PC-3 (cell line): ENCODE measurements at places on chromosomes 2 and 18. TPM values are rescaled to one million over a fixed set of nuclear protein-coding genes. Genes with fewer than 3 reads are reported as not detected.

DNA sequence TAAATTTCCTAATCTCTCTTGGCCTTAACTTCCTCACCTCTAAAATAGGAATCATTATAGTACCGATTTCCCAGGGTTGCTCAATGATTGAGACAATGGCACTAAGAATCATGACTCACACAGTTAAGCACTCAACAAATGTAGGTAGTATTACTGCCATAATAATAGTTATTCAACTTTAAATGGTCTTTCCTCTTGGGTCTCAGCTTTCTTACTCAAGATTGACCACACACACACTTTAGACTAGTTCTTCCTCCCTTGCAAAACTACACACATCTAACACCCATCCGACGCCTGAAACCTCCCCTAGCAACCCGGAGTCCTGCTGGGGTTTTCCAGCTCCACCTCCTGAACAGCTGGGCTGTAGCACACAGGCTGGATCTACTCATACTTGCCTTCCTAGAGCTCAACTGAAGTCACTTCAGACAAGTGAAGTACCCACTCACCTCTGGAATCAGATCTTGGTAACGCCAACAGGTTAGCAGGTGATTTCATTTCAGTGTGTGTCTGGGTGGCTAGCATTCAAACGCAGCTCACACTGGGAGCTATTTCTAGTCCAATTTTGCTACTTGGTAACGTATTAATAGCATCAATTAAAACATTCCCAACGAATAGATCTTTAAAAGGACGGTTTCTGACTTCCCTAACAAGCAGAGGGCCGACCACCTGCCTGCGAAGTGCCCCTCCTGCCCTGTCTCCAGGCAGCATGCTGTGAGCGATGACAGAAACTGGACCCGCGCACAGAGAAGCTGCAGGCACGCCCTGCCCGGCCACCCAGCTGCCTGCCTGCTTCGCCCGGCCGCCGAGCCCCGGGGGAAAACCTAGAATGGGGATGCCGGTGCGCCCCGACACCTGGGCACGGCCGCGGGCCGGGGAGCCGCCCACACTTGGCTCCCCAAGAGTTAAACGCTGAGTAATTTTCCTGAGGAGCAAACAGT lies 1.1 kb downstream of the UXS1 start:
- peak overlapping the region; percentile 81 for H3K4me3 ChIP-seq
- peaks cover 37% of the 10 kb centered on the region for H3K4me1 ChIP-seq
- no peaks in the 10 kb centered on the region for H3K27me3 ChIP-seq
- no peaks in the 10 kb centered on the region for H3K36me3 ChIP-seq
- H3K27ac ChIP-seq: 0 out of 2 replicates have a peak overlapping the region, but pooled peaks have one; percentile 2

DNA sequence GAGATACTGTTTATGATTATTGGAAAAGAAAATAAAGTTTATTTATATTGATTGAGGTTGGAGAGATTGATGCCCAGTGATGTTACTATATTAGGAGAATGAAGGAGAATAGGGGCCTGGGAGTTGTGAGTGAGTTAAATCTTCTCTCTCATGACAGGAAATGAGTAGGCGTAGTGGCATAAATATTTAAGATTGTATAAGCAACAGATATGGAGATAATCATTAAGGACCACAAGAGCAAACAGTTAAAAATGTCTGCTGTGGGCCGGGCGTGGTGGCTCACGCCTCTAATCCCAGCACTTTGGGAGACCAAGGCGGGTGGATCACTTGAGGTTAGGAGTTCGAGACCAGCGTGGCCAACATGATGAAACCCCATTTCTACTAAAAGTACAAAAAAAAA lies 62.7 kb downstream of the PTRHD1 start:
- no peaks in the 10 kb centered on the region for H3K36me3 ChIP-seq
- no peak overlapping the region for H3K27ac ChIP-seq
- peaks cover 4% of the 10 kb centered on the region; the same call in 1 of the 2 replicates for H3K4me1 ChIP-seq
- H3K27me3 ChIP-seq: no peaks in the 10 kb centered on the region
- no peak for DNase-seq

DNA sequence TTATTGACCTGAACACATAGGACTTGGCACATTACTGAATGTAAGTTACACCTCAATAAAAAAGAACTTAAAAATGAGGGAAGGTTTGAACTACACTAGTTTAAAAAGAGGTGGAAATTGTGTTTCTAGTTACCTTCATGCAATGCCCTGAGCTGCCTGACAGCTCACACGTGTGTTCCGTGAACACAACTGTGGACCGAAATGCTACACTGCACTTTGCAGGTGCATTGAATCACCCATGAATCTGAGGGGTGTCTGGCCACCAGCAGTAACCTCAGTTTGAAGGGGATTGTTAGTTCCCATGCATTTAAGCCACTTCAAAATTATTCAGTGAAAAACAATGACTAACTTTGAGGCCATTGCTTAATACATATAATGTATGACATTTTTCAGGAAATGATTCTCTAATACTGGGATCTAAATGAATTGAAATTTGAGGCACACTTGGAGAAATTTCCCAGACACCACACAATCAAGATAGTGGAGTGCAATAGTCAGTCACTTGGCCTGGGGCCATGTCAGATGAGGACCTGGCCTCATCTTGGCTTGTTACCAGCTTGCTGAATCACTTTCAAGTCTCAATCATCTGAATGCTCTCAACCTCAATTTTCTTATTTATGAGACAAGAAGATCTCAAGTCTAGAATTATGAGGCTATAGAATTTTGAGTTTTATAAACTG lies 59.3 kb downstream of the MYL12B start:
- peak overlapping the region; percentile 69 for H3K27ac ChIP-seq
- H3K36me3 ChIP-seq: no peaks in the 10 kb centered on the region
- H3K27me3 ChIP-seq: no peaks in the 10 kb centered on the region
- DNase-seq: peak; percentile 97
- peaks cover 36% of the 10 kb centered on the region for H3K4me1 ChIP-seq

DNA sequence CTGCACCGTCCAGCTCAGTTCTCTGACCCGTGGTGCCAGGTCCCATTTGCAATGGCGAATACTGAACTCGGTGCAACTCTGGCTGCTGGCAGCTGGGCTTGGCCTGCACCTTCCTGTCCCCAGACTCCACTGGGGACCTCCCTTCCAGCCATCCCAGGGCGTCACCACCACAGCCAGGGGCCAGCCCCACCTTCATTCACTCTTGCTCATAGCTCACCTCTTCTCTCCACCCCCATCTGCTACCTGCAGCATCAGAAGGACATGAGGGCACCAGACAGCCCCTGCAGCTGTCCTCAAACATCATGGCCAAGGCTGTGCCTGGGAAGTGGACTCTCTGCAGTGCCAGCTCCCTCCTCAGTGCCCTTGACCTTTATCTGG lies 16.2 kb upstream of the ALPI start:
- H3K36me3 ChIP-seq: no peaks in the 10 kb centered on the region
- H3K4me1 ChIP-seq: no peaks in the 10 kb centered on the region
- no peaks in the 10 kb centered on the region for H3K27me3 ChIP-seq
- DNase-seq: no peak
- H3K4me3 ChIP-seq: no peak overlapping the region

DNA sequence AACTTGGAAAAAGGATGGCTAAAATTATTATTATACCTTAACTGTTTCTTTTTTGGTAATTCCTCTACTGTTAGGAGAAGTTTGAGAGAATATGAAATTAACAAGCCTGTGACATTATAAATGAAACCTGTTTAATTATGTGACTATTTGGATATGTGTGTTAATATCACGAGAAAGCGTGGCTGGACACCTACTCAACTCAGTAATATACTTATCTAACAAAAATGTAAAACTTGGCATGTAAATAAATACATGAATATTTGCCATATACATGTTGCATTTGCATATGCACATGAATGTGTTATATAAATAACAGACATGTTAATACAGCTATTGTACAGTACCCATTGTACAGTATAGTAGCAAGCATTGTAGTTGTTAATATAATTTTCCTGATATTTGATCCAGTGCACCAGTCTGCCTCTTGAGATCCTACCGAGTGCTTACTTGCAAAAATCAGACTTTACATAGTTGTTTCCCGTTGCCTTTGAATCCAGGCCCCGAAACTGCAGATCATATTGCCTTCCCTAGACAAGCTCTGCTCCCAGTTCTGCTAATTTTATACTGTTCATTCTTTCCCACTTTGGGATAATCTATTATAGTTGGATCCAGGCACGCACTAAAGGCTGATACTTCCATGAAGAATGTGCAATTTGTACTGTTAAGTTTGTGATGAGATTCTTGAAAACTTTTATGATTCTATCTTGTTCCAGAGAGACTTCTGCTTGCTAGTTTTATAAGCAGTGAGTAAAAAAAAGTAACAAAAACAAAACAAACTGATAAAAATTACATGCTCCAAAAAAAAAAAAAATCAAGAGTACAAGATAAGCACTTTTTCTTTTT lies 395.6 kb downstream of the ARHGAP15 start:
- H3K27ac ChIP-seq: no peak overlapping the region
- H3K27me3 ChIP-seq: no peaks in the 10 kb centered on the region
- no peak overlapping the region for H3K4me3 ChIP-seq
- no peak for DNase-seq
- no peaks in the 10 kb centered on the region for H3K36me3 ChIP-seq
- peaks cover 13% of the 10 kb centered on the region for H3K4me1 ChIP-seq

GRCh38 chr18:78240101-78240500 lies 739.5 kb upstream of the SALL3 start:
- no peak overlapping the region for H3K4me3 ChIP-seq
- H3K36me3 ChIP-seq: no peaks in the 10 kb centered on the region
- peaks cover 44% of the 10 kb centered on the region for H3K27me3 ChIP-seq
- H3K27ac ChIP-seq: no peak overlapping the region

DNA sequence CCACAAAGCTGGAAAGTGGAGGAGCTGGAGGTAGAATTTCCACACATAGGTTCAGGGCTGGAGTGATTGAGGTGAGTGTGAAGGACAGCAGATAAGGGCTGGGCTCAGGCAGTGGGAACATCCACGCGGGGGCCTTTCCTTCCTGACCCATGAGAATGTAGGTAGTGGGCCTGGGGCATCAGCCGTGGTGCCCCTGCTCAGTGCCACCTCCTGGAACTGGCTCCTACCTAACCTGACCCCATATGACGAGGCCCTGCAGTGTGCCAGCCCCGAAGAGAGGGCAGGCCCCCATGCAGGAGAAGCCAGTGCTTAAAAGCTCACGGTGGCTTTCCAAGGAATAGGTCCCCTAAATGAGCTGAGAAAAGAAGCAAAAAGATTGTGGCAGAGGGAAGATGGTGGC lies 66.2 kb downstream of the HS6ST1 start:
- H3K4me1 ChIP-seq: no peaks in the 10 kb centered on the region

Gene SKOR2
- not detected in 2 replicates for total RNA-seq

Gene DSG1
- total RNA-seq: not detected in 2 replicates

Gene ZNF512
- not detected in 2 replicates for total RNA-seq
